Small intestine (tissue), 16 donors: ENCODE measurements at places on chromosomes 11 and 22. TPM values are rescaled to one million over a fixed set of nuclear protein-coding genes. Genes with fewer than 3 reads are reported as not detected.

Gene CATSPERZ
- not detected for polyA plus RNA-seq

Gene MRGPRX4
- not detected for polyA plus RNA-seq

Gene PIWIL4
- polyA plus RNA-seq = 8.0 TPM

Gene UPK3A
- polyA plus RNA-seq = not detected

Gene HBB
- polyA plus RNA-seq = 61.4 TPM

Gene PDE3B
- polyA plus RNA-seq = 25.8 TPM

Gene EMID1
- polyA plus RNA-seq = not detected

Gene DEFB131B
- not detected for polyA plus RNA-seq

Gene SERPING1
- polyA plus RNA-seq = 201 TPM

Gene PGA4
- polyA plus RNA-seq = 5.4 TPM

Gene SIAE
- polyA plus RNA-seq = 43.0 TPM

- no peak for DNase-seq
Measured at GRCh38 chr11:114259124-114259526, 37.1 kb upstream of the NNMT start.

DNA sequence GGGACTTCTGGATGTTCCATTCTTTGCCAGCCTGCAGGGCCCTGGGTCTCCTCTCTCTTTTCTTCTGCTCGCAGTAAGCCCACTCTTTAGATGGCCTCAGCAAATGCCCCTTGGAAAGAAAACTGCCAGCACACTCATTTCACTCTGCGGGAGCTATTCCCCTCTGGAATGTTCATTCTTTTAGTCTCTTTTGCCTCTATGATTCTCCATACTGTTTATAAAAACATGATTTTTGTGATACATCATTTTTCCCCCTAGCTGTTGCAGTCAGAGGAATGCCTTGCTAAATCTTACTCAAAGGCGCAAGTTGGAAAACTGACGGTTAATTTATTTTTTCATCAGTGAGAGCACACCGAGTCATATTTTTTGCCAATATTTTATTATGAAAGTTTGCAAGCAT, 184.9 kb downstream of the SNX19 start:
- DNase-seq = no peak

GRCh38 chr22:44927463-44928135, 82.2 kb downstream of the PHF21B start:
- no peak for DNase-seq

DNA sequence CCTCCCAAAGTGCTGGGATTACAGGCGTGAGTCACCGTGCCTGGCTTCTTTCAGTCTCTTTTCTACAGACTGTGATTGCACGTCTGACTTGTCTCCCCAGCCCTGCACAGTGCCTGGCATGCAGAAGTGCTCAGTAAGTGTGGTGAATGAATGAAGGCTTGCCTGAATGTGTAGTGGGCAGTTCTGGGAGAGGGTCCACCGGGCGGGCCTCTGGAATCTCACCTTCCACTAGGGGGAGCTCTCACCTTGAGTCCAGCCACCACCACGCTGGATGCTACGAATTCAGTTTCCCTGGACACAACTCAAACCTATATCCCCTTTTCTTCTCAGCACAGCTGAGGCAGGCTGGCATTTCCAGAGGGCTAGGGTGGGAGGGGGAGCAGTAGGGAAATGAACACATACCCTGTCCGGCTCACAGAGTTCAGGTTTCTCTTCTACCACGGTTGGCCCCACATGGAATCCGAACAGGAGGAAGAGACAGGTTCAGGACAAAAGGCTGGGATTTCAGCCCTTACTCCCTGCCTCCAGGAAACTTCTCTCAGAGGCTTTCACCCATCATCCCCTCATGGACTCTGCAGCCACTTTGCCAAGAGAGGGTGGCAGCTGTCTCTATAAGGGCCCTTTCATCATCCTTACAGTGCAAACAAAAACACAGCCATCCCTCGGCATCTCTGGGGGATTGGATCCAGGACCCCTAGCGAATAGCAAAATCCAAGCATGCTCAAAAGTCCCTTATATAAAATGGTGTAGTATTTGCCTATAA, 86.8 kb downstream of the NECTIN1 start:
- DNase-seq = peak; percentile 47

GRCh38 chr11:27255447-27255828, 107.6 kb downstream of the CCDC34 start:
- DNase-seq = no peak

DNA sequence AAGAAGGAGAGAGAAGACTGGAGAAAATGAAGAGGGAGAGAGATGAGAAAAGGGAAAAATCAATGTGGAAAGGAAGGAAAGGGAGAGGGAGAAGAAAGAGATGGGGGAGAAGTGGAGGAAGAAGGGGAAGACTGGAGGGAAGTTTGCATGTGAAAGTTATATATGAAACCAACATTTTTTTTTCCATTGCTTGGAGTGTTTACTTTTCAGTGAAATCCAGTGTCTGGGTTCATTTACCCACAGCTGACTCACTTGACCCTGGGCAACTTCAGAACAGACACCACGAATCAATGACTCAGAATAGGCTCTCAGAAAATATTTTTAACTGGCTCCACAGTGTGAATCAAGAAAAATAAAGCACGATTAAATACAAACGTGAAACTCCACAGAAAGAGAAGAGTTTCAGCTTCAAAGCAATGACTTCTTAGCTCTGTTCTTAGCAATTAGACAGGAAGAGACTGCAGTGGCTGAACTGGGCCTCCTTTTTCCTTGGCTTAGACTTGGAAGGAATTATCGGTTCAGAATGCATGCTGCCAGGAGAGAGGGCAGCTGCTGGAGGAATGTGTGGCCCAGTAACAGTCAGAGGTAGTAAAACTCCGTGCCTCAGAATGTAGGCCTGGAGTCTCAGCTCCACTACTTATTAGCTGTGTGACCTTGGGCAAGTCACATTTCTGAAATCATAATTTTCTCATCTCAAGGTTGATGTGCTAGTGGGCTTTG, 237.5 kb downstream of the MIAT start:
- peak; percentile 30 for DNase-seq

- DNase-seq = peak; percentile 34
Measured at GRCh38 chr11:18012122-18012905, 533 bp downstream of the SERGEF start.

GRCh38 chr11:57499413-57499982, 16.0 kb downstream of the SLC43A1 start:
- DNase-seq = peak; percentile 95

- no peak for DNase-seq
Measured at GRCh38 chr11:8930456-8931175, 2.1 kb downstream of the C11orf16 start.

DNA sequence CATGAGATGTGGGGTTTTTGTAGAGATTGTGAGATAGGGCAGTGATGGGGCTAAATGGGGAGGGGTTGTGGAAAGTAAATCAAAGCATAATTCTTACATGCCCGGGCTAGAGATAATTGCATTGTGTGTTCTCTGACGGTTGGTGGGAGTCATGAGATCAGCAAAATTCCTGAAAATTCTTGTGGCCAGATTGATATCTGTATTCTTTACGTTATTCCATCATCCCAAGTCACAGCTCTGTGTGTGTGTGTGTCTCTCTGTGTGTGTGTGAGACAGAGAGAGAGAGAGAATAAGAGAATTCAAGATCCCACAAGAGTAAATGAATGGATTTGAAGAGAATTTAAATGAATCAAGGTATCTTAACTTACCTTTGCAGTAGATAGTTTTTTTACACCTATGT, 138.6 kb upstream of the ARHGAP20 start:
- DNase-seq = no peak

GRCh38 chr11:125935618-125936199, 10.1 kb upstream of the VSIG10L2 start:
- DNase-seq = no peak

DNA sequence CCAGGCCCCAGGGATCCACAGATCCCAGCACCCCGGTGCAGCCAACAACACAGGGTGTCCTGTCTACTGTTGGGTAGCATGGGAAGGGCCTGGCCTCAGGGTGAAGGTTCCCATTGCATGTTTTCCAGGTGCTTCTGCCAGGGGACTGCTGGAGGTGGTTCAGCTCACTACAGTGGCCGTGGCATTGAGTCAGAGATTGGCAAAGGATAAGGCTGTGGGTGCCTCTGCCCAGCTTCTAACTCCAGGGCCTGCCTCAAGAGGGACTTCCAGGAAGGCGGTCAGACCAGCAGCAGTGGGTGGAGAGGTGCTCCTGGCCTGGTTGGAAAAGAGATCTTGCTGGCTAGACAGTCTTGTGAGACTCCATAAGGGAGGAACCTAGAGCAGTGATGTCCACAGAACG, 20.9 kb downstream of the CSNK1E start:
- no peak for DNase-seq

DNA sequence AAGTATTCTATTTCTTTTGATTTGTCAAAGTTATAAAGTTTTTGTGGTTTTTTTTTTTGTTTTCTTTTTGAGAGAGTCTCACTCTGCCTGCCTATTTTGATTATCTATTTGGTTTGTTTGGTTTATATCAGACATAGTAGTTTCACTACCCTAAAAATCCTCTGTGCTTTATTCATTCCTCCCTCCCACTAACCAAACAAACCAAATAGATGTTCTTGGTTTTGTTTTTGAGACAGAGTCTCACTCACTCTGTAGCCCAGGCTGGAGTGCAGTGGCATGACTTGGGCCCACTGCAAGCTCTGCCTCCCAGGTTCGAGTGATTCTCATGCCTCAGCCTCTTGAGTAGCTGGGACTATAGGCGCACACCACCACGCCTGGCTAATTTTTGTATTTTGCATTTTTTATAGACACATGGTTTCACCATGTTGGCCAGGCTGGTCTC, 67.9 kb downstream of the ENTHD1 start:
- no peak for DNase-seq

DNA sequence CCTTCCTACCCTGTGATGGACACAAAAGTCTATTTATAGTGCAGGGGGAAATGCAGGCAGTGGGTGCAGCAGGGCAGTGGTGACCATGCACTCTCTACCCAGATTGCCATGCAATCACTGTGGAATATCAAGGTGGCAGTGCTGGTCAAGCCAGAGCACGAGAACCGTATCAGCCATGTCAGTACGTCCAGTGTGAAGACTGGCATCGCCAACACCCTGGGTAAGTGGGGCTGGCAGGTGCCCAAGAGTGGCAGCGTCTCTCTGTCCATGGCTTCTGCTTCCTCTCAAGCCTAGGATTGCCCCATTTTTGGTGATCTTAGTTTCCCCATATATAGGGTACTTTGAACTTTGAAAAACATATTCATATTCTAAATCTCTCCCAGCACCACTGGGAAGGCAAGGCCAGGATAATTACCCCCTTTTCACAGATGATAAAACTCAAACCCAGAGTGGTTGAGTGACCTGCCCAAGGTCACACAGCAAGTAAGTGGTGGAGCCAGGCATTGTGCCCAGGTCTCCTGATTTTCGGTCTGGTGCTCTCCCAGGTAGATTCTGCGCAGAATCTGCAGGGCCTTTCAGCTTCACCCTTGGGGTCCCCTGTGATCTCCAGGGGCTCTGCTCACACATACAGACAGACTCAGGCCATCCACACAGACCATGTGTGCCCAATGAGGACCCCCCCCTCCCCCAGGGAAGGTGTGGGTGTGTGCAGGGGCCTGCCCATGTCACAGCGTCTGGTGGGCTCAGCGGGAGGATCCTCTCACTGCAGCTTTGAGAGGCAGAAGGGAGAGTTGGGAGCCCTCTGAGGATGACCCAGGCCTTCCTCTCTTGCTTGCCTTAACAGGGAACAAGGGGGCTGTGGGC, 7.1 kb downstream of the INPPL1 start:
- no peak for DNase-seq

- DNase-seq = no peak
Measured at GRCh38 chr11:2576549-2576948, 123.2 kb downstream of the KCNQ1OT1 start.

- no peak for DNase-seq
Measured at GRCh38 chr11:110072930-110073329, 20.3 kb upstream of the ZC3H12C start.

- DNase-seq = no peak
Measured at GRCh38 chr11:76114238-76114637, 92.1 kb downstream of the WNT11 start.

DNA sequence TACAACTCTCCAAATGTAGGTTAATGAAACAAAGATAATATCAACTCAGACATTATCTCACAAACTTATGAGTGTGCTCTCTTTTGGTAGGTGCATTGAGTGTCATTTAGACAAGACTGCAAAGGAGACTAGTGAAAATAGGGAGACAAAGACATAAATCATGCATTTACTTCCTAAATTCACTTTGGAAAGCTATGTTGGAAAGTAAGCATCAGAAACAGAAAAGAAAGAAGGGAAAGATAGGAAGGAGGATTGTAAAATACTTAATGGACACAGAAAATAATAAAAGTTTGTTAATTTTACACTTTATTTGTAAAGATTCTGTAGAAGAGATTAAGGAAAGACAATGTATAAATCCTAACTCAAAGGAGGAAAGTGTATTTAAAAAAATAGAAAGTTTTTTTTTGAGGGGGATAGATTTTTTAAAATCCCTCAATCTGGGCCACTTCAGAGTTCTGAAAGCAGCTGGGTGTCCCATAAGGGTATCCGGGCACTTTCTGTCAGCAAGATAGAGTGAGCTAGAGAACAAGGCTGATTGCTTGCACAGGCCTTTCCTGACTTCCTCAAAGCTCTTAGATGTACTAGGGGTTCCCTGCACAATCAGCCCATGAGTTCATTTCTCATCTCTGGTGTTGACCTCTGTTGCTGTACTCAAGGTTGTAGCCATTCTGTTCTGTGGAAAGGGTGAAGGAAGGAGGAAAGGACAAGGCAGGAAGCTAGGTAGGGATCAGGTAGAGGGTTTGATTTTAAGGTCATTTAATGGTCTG, 22.4 kb upstream of the RDX start:
- DNase-seq = no peak

DNA sequence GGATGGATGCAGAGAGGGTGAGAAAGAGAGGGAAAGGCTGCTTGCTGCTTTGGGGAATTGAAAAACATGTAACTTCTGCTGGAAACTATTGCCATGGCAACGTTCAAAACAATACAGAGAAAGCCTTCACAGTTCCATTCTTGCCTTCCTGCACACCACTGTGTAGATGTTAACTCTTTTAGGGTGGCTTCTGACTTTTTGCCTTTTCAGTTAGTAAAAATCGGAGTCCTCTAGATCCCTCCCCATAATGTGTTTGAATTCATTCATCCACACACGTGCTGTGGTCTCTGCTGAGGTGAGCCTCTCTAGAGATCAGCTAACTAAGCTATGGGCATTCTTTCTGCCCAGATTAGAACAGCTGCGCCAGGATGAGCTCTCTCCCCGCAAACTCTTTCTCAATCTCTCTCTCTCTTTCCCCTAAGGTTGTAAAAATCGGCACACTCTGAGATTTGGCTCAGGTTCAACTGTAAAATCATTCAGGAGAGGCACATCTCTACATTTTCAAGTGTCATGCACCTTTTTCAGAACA, 1178.3 kb downstream of the LRRC4C start:
- peak; percentile 16 for DNase-seq

GRCh38 chr11:77320351-77320750, 18.9 kb upstream of the GDPD4 start:
- DNase-seq = no peak

- DNase-seq = no peak
Measured at GRCh38 chr22:50488886-50489285, 2.2 kb downstream of the MIOX start.

- no peak for DNase-seq
Measured at GRCh38 chr11:73402834-73403185, 26.6 kb downstream of the RELT start.

GRCh38 chr11:6251120-6251733, 8.4 kb upstream of the CCKBR start:
- peak; percentile 79 for DNase-seq
